ENCODE measurements at places on chromosomes 6 and 20.

DNA sequence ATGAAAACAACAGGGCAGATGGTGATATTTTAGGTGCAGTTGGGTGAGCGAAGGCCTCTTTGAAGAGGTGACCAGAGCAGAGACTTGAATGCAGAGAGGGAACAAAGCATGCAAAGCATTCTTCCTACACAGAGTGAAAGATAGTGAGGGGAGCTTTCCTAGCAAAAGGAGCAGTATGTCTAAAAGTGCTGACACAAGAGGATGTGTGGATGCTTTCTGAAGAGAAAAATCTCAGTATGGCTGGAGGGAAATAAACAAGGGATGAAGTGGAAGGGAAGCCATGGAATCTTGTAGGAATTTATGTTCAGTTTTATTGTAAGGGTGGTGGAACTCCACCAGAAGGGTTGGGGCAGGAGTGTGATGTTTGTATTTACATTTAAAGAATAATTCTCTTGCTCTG is 128.6 kb downstream of the F13A1 start:
- DNase-seq, result no peak

DNA sequence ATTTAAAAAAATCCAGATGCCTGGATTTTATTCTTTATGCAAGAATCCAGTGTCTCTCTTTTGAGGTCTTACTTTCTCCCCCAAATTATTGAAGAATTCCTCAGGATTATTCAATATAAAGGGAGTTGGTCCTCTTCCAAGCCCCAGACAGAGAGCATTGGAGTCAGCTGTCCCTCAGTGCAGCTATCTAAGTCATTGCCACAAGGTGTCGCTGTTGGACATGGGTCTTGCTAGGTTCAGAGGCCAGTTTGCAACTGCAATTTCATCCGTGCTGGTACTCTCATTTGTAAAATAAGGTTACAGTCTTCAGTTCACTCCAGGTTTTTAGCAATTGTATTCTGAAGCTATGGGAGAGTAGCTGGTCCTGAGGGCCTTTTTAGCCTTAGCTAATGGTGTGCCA is 27.8 kb downstream of the CCN2 start:
- peak; percentile 68 for DNase-seq

GRCh38 chr6:98871057-98871456 is 36.7 kb downstream of the POU3F2 start:
- no peak for DNase-seq

- DNase-seq, result peak; percentile 5
These were observed 546 bp downstream of the CRNKL1 start for GRCh38 chr20:20051767-20052073.

GRCh38 chr6:52539607-52540006 is 37.3 kb downstream of the TRAM2 start:
- DNase-seq, result no peak

GRCh38 chr6:167974640-167975344 is 22.7 kb upstream of the KIF25 start:
- DNase-seq, result no peak

- peak; percentile 61 for DNase-seq
These were observed 43.2 kb upstream of the GABRR1 start for GRCh38 chr6:89260310-89260709.

- no peak for DNase-seq
These were observed 296.3 kb downstream of the PREX1 start for GRCh38 chr20:48531505-48531904.

DNA sequence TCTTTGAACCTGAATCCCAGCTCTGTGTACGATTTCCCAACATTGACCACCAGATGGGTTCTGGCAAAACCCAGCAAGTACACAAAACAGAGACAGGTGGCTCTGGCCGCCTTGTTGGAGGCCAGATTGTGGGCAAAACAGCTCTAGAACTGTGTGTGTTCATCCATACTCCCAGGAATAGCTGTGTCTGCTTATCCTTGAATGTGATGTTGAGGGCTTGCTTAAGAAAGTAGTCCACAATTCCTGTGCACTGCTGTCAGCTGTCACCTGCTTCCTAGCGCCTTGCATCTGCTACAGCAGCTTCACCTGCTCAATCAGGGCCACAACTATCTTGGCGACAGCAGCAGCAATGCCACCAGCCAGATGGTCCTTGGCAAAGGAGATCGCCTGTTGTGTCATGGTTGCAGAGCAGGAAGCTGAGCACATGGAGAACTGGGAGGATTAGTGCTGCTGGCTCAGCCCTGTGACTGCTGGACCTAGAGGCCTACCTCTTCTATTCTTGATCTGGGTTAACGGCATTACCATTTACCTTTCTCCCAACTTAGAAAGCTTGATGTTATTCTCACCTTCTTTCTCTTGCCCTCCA is 3.7 kb upstream of the SMAP1 start:
- no peak for DNase-seq

DNA sequence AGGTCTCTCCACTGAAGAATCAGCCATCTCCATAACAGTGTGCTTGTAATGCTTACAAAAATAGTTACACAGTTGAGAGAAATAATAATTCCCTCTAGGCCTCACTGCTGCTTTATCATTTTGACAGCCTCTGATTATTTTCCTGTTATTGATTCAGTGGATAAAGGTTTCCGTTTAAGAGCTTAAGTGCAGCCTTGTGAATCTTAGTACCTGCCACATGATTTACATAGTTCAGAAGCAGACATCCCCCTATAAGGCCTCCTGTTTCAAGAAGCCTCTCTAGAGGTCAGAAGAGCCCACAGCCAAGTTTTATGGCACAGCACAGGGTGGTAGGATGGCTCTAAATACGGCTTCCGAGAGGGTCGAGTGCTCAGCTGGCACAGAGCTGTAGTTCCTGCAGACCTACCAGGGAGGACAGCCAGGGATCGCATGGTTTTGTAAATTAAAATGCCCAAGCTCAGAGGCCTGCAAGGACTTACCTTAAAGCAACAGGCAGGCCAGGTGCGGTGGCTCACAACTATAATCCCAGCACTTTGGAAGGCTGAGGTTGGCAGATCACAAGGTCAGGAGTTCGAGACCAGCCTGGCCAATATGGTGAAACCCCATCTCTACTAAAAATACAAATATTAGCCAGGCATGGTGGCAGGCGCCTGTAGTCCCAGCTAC is 17.6 kb upstream of the PYGB start:
- DNase-seq, result no peak

- no peak for DNase-seq
These were observed 767 bp upstream of the PAX1 start for GRCh38 chr20:21704408-21705385.

DNA sequence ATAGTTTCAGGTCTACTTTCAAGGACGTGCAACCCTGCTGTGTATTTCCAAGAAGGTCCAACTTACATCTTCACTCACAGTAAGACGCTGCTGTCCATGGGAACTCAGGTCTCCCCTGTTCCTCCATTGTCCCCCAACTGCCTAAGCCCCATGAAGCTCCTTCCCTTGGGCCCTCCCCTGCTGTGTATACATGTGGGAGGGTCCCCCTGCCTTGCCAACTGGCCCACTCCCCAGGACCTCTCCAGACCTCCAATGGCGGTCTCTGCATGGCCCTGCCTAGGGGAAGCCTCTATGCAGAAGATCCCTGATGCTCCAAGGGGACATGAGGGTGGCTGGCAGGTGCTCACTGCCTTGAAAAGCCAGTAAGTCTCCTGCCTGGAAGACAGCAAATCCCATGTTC is 186.7 kb upstream of the CST7 start:
- no peak for DNase-seq

DNA sequence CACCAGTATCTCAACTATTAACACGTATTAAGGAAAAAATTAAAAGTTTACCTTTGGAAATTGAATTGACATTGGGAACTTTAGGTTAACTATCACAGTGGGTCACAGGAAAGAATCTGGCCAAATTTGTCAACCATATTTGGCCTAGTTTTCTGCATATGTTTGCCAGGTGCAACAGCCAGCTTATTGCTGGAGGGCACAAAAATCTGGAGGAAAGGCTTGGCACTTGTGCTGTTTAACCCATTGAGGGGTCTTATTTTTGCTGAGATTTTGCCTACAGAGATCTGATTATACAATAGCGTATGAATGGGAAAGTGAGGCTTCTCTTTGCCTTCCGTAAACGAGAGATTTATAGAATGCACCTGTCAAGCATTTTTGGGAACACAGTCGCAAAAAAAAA is 190.4 kb downstream of the PRL start:
- no peak for DNase-seq

DNA sequence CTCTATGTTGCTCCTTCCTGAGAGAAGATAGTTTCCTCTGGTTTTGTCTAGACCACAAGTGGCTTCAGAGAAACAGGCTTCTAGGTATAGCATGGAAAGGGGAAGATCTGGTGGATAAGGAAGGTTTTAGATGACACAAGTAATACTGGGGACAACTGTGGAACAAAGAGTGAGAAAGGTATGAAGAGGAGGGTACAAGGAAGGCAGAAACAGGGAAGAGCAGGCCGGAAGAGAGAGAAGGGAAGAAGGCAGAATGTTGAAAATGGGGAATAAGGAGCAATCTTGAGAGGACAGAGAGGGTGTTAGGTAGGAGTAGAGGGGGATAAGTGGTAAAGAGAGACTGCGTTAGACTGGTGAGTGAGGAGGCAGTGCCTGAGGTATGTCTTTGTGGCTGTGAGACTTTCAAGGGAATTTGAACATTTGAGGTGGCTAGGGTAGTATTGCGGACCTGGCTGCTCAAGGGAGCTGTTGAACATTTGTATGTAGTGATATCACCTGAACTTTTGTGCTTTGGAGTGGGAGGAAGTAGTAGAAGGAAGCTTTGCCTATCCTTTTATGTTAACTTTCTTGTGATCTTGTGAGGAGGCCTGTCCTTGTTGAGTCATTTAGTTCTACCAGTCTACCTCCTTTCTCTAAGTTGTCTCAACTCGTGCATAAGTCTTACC is 69.5 kb downstream of the FOXO3 start:
- peak; percentile 41 for DNase-seq

- DNase-seq, result no peak
These were observed 26.0 kb downstream of the FAM229B start for GRCh38 chr6:112113431-112113830.

DNA sequence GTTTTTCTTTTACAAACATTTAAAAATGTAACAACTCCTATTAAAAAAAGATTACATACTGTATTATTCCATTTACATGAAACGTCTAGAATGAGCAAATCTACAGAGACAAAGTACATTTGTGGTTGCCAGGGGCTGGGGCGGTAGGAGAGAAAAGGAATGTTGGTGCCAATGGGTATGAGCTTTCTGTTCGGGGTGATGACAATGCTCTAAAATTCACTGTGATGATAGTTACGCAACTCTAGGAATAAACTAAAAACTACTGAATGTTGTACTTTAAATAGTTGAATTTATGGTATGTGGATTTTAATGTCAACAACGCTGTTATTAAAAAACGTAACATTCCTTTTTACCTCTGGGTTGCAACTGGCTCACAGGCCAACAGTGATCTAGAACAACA is 211.1 kb downstream of the GMDS start:
- DNase-seq, result no peak

DNA sequence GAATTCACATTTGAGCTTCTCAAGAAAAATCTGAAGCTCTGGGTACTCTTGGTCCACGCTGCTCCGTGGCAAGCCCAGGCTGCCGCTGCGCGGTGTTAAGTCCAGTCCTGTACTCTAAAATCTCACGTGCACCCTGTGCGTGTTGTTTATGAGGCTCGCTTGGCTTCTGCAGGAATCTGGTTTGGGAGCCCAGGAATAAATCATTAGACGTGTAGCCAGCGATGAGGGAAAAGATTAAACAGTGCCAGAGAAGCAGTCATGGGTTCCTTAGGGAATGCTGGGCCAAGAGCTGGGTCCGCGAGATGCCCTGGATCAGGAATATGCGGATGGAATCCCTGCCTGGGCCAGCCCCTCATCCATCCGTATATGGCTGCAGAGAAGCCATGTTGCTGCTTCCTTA is 87.3 kb downstream of the KCNB1 start:
- no peak for DNase-seq

- no peak for DNase-seq
These were observed 47.6 kb upstream of the FUCA2 start for GRCh38 chr6:143559051-143559660.

DNA sequence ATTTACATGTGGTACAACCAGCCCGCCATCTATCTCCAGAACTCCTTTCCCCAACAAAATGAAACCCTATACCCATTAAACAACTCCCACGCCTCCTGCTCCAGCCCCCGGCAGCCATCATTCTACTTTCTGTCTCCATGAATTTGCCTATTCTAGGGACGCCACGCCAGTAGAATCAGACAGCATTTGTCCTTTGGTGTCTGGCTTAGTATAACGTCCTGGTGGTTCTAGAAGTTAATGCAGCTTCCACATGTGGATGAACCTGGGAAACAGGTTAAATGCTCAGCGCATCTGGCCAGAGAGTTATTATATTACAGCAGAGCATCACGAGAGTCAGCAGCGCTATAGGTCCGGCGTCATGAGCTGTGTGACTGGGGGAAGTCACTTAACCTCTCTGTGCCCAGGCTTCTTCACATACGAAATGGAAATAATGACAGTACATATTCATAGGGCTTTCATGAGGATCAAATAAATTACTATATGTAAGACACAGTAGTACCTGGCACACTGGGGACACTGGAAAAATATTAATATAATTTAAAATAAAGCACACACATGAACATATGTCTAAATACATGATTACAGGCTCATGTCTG is 178.7 kb upstream of the TAB2 start:
- no peak for DNase-seq

- no peak for DNase-seq
These were observed 30.8 kb downstream of the FBXO5 start for GRCh38 chr6:152952045-152952444.

- peak; percentile 20 for DNase-seq
These were observed 744 bp downstream of the RIOK1 start for GRCh38 chr6:7390226-7390878.

- DNase-seq, result no peak
These were observed 219.1 kb upstream of the STXBP5 start for GRCh38 chr6:146985111-146985510.

- DNase-seq, result no peak
These were observed 5.9 kb downstream of the C6orf58 start for GRCh38 chr6:127582777-127583462.

- DNase-seq, result no peak
These were observed 23.6 kb downstream of the RREB1 start for GRCh38 chr6:7131390-7131789.

- DNase-seq, result no peak
These were observed 78.3 kb upstream of the SRSF6 start for GRCh38 chr20:43379239-43379917.

GRCh38 chr20:5822569-5822968 is 72.4 kb downstream of the SHLD1 start:
- DNase-seq, result peak; percentile 15

DNA sequence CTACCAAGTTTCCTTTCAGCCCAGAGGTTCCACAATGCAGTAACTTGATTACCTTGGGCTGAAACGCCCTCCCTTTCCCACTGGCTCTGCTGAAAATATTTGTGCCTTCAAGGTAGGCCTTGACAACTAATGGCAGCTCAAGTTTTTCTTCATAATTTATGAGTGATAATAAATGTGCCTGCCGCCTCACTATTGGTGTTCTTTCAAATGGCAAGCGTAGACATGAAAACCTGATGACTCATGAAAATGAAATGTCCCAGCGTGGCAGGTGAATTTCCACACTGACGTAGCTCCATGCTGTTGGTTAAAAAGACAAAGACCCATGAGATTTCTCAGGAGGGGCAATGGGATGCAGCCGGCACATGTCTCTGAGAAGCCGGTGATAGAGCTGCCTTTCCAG is 107.2 kb upstream of the GGTLC1 start:
- no peak for DNase-seq

GRCh38 chr6:112117554-112117953 is 30.2 kb downstream of the FAM229B start:
- no peak for DNase-seq

All from hematopoietic multipotent progenitor cell treated with erythropoietin and hydrocortisone succinate and interleukin-3 and kit ligand, for 8 days (in vitro differentiated cells).